Ecto neural progenitor cell (in vitro differentiated cells): ENCODE measurements at places on chromosomes 3 and 15.
A peak's percentile ranks its signal among the peaks of the same experiment; 100 is the strongest.

- no peak for DNase-seq
These were observed 103.7 kb upstream of the TGFBR2 start for GRCh38 chr3:30502742-30503073.

DNA sequence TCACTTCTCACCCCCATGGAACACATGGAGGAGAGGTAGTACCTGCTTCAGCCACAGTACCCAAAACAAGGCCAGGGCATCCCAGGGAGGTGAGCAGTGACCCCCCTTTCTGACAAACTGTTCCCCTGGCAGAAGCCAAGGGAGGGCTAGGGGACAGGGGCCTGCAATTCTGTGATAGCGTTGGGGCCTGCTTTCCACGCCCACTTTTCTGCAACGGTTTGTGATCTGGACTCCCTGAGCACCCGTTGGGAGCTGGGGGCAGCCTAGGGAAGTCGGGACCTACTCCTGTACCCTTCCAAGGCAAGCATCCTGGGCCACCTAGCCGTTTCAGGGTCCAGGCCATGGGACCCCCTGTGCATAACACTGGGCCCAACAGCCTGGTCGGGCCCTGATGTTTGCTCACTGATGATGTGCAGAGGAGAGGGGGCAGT is 996 bp upstream of the DNAJA4 start:
- DNase-seq = no peak

DNA sequence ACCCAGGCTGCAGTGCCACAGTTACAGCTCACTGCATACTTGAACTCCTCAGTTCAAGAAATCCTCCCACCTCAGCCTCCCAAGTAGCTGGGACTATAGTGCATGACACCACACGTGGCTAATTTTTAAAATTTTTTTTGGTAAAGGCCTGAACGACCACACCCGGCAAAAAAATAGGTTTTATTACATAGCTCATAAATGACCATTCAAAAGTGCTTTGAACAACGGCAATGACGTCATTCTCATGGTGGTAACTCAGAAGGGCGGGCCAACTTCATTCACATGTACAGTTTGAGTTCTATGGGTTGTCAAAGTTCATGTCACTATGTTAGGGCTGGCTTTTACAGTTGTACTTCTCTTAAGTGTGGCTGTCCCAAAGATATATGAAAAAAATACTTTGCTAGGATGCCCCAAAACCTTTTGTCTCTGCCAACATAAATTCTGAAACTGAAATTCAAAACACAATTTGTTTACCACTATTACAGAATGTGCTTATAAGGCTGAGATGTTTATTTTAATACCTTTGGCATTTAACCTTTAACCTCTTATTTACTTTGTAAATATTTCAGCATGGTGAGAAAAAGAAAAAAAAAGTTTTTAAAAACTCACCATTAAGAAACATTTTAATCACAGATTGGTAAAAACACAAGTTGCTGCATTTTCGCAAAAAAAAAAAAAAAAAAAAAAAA is 6.2 kb downstream of the MYO1E start:
- DNase-seq = no peak

- DNase-seq = no peak
These were observed 16.1 kb downstream of the LEO1 start for GRCh38 chr15:51955504-51955903.

DNA sequence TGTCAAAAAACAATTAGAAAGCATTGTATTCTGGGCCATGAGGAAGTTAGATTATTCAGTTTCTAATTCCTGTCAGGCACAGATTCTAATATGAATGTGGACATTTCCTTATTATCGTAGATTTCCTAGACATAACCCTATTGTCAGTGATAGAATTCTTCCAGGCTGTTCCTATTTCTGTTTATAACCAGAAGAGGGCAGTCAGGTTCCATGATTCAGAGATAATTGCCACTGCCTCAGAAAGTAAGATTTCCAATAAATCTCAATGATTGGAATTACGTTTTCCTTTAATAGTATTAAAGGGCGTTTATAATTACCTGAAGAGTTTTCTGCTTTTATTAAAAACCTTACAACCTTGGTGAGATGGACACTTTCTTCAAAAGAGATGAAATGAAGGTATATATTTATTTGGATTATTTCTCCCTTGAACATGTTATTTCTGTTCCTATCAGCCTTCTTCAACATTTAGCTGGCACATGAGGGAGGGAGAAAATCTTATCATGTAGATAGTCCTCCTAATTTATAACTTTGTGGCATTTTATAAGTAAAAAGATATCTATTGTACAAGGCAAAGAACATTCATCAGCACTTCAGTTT is 439.2 kb downstream of the MCTP2 start:
- DNase-seq = no peak

DNA sequence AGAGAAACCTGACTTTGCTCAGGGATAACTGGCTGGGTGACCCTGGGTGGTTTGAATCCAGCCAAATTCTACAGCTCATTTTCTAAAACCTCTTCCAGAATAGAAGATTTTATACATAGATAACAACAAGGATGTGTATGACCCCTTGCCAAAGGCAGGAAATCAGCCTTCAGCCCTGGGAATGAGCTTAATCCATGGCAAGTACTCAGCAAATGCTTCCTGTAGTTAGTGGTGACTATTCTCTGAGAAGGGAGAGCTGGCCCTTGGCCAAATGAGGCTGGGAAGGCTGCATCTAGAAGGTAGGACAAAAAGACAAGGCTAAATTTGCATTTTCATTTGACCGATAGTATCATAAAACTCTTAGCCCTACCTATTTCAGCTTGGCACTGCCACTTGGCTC is 4.6 kb upstream of the HACD3 start:
- no peak for DNase-seq

DNA sequence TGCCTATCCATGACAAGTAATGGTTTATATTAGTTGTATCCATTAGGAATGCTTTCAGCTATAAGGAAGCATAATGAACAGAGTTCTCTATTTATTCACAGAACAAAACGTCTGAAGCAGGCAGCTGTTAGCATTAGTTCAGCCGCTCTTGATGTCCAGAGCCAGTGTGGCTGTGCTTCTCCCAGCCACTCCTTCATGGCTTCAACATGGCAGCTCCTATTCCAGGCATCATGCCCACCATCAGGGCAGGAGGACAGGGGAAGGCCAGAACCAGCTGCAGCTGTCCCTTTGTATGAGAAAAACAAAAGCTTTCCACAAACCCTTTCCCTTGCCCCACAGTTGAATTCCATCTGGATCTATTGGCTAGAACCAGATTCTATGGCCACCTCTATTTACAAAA is 12.9 kb upstream of the SNRK start:
- DNase-seq = no peak

GRCh38 chr3:63878394-63879060 is 14.9 kb downstream of the ATXN7 start:
- DNase-seq = no peak

DNA sequence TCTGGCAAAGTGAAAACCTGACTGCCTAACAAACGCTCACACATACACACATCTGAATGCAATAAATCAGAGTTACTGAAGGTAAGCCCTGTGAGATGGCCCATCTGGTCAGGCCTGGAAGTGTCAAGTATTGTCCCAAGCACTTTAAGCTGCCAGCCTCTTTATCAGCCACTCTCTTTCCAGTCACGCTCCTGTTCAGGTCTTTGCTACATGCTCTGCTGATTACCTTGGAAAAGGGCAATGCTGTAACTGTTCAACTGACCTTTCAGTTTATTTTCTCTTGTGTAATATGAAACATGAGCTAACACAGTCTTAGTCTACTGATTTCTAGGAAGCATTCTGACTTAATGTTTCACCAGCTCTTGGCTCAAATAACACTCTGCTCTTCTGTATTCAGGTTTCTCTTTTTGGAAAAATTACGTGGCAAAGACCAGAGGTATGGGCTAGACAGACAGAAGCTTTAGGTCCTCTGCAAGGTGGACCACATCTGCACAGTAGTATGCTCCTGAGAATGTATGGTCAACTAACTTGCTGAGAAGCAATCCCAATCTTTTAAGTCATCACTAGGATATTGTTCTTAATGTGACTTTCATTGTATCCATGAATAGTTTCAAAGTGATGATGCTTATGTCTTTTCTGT is 44.5 kb downstream of the GBE1 start:
- no peak for DNase-seq

DNA sequence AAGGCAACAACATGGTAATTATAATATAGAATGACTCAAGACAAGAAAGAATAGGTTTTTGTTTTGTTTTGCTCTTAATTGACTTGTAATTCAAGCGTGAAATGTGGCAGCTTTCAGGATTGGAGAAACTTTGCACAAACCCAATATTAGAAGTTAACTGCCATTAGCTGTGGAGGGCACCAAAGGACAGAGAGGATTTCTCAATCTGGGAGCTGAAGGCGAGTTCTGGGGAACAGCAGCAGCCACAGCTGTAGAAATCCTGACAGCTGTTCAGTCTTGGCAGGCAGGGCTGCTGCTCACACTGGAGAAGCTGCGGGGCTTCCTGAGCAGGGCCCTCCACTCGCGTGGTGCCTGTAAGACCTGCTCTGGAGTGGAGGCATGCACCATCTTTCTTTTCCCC is 182.2 kb upstream of the IL12A start:
- no peak for DNase-seq

DNA sequence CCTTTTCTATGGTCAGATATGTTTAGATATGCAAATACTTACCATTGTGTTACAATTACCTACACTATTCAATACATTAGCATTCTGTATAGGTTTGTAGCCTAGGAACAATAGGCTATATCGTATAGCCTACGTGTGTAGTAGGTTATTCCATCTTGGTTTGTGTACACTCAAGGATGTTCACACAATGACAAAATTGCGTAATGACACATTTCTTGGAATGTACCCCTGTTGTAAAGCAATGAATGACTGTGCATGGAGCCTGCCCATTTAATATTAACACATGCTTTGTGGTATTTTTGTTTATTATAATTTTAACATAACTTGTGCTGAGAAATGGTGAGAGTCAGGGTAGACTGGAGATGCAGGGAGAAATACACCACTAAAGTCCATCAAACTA is 154.9 kb downstream of the LEKR1 start:
- no peak for DNase-seq

DNA sequence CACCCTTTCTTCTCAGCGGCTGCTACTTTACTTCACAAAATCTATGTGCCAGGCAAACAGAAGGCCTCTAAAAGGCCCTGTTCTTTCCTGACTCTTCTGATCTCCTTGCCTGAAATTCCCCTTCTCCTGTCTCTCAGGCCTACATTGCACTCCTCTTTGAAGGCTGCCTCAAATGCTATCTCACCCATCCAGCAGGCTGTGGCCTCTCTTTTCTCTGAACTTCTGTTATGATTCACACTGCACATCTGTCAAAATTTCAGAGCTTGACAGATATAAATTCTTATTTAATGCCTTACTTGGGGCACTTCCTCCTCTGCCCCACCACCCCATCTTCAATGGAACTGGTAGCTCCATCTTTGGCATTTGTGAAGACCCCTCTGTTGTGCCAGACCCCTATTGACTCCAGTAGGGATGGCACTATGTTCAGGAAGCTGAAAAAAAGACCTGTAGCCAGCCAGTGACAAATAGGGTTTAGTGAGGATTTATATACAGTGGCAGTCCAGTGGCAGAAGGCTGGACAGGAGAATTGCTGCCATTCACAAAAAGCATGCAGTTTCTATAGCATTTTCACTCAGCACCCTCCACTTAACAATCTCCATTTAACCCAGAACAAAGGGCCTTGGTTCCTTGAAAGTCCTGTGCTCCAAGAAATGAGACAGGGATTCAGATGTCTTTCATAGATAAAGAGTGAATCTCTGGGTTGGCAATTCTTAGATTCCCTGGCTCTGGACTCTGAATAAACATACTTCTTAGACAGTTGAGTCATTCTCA is 415.8 kb upstream of the GRM7 start:
- DNase-seq = no peak

GRCh38 chr3:135514060-135514448 is 451.5 kb upstream of the PPP2R3A start:
- DNase-seq = no peak

DNA sequence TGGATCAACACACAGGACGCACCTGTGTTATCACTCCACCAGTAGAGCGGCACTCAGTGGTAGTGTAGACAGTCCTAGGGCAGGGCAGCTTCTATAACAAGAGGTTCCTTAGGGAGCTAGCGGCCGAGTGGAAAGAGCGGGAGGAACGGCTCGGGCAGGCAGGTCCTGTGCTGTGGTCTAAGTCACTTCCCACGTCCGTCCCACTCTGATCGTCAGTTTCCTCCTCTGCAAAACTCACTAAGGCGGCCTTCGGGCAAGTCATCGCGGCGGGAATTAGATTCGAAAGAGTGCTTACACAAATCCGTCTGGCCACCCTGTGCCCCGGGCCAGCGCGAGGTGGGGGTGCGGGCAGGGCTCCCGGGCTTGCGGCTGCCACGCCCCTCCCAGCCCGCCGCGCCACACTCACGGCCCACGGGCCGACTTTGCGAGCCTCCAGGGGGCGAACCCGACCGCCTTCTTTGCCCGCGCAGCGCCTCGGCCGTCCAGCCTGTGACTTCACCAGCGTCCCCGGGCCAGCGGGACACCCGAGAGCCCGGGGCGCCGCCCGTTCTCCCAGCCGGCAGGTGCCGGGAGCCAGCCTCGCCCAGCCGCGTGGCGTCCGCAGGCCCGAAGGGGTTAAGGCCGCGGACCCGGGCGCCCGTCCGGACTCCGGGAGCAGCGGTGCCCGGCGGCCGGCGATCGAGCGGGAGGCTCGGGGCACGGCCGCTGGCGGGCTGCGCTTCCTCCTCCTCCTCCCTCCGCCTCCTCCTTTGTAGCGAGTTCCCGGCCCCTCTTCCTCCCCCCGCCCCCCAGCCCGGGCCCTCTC is 416 bp upstream of the CORO2B start:
- peak; percentile 80 for DNase-seq

DNA sequence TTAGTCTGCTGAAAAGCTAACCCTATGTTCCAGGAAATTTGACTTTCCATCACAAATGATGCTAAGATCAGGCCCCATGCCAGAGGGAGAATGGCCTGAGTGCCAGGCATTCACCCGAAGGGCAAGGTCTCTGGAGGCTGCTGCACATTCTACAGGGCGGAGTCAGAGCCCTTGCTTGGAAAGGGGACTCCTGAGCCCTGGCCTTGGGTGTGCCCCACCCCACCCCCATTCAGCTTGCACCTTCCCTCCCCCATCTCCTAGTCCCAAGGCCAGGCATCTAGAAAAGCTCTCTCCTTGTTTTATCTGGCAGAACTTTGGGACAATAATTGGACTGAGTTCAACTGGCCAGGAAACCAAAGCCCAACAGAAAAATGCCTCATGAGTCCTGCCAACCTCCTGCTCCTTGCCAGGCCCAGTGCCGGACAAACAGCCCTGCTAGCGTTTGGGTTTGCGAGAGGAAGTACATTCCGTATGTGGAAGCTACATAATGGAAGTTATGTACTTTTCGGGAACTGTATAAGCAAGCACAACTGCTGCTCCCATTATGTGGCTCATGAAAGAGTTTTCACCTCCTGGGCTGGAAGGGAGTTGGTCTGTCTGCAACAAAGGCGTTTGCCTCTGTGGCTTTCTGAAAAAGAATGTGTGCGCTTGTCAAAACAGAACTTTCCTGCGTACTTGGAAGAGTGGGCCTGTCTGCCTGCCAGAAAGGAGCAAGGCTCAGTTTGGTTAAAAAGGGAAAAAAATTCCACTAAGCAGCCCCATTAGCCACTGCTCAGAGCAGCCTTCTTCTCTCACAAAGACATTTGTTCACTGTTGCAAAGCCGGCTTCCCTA is 321.5 kb upstream of the CTNNB1 start:
- no peak for DNase-seq

- peak; percentile 65 for DNase-seq
These were observed 219.8 kb upstream of the TOPAZ1 start for GRCh38 chr3:44021651-44022594.

GRCh38 chr15:62858343-62858742 is 184.2 kb upstream of the TPM1 start:
- DNase-seq = peak; percentile 29
